Iris pigment epithelial cell (primary cell): ENCODE measurements at places on chromosomes 5 and 9.

DNA sequence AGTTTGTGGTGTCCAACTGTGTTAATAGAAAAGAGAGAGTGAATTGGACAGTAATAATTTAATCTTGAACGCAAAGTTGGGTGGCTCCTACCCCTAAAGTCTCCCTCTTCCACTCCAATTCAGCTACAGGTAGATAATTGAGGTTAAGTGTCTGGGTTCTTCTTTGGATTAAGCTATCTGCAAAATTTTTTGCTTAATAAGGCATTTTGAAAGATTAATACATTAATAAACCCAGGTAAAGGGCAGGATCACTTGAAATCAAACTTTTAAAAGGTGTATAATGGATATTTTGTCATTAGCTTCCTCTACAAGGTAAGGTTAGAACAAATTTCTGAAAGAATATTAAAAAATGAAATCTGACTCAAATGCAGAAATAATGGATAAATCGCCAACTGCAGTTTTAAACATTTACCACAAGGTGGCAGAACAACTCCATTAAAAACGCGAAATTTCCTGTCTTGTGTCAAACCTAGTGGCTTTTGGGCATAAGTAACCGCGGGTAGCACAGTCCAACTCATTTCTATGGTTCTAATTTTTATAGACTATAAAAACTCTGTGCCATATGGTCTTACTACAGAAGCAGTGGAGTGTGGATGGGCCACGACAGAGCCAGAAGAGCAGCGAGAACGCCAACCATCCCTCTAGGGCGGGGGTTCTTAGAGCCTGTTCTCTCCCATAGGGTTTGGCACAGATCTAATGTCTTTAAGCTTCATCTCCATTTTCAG, 276.5 kb downstream of the ARHGEF28 start:
- DNase-seq, result peak; percentile 62

DNA sequence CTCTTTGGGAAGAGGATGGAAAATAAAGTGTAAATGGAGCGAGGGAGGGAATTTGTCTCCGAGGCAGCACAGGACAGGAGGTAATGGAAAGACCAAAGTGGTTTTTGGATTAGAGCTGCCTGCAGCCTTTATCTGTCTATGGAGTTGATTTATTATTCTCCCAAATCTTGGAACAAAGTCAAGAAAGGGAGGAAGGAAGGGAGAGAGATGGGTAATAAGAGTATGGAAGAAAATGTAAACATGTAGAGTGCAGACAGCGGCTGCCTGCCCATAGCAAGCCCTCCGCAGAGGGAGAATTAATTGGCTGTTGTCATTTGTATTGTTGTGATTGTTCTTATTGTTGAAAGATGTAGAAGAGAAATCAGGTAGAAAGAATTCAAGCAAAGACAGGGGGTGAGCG, 15.7 kb downstream of the KCNIP1 start:
- no peak for DNase-seq

- no peak for DNase-seq
Measured at GRCh38 chr5:155332618-155333017, 319.1 kb downstream of the KIF4B start.

DNA sequence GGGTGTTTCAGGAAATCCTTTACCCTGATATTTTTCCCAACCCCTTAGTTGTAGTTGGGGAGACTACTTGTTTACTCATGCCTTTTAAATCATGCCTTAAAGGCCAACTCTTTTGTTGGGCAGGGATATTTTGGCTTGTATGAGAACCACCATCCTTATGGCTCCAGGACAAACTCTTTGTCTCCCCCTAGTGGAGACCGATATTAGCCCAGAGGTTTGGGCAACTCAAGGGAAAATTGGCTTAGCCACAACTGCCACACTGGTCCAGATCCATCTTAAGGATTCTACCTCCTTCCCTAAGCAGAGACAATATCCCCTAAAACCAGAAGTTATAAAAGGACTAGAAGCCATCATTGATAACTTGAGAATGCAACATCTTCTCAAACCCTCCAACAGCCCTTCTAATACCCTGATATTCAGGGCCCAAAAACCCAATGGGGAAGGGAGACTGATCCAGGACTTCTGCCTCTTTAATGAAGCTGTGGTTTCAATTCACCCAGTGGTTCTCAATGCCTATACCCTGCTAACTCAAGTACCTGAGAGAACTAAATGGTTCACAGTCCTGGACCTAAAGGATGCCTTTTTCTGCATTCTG, 100.9 kb upstream of the HCN1 start:
- DNase-seq, result no peak

DNA sequence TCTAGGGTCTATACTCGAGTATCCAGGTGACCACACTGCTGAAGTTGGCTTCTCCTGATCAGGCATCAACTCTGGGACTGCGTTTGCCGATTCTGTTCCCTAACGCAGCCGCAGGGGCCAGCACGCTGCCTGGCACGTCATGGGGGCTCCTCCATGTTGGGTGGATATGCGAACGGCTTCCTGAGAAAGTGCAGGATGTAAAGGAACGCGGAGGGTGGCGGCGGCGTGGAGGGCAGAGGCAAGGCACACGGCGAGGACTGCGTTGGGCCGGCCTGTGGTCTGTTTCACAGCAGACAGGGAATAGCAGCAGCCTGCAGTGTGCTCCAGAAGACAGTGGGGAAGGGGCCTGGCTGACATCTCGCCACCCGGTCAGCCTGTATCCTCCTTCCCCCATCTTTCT, 3.8 kb downstream of the LCN10 start:
- no peak for DNase-seq

- DNase-seq, result no peak
Measured at GRCh38 chr9:108270561-108270960, 585.2 kb downstream of the ACTL7B start.

GRCh38 chr5:77683171-77683732, 44.7 kb upstream of the OTP start:
- DNase-seq, result peak; percentile 20

DNA sequence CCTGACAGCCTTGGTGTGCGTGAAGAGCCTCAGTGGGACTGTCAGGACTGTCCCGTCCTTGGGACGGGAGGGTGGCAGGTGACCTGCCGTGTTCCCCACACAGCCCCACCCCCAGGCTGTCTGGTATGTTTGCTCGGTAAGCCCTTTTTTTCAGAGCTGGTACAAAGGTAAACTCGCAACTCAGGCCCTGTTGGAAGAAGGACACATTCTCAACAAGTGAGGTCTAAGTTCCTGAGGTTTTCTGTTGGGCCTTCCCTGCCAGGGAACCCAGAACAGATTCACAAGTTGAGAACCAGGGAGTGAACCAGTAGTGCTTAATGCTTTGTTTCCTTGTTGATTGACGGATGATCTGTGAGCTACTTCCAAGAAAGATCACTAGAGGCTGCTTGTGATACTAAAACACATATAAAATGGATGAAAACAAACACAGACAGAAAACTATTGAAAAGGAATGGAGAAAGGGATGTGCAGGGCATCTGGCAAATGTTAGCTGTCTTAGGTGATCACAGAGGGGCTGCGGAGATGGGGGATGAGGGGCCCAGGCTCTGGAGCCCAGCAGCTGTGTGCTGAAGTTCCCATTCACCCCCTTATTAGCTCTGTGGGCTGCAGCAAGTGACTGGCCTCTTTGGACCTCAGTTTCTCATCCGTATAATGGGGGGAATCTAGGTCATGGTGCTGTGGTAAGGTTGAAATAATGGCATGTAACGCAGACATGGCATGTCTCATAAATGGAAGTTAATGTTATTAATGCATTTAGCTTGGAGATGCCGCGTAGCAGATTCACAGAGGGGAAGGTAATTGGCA, 2.7 kb downstream of the NDST1 start:
- no peak for DNase-seq

DNA sequence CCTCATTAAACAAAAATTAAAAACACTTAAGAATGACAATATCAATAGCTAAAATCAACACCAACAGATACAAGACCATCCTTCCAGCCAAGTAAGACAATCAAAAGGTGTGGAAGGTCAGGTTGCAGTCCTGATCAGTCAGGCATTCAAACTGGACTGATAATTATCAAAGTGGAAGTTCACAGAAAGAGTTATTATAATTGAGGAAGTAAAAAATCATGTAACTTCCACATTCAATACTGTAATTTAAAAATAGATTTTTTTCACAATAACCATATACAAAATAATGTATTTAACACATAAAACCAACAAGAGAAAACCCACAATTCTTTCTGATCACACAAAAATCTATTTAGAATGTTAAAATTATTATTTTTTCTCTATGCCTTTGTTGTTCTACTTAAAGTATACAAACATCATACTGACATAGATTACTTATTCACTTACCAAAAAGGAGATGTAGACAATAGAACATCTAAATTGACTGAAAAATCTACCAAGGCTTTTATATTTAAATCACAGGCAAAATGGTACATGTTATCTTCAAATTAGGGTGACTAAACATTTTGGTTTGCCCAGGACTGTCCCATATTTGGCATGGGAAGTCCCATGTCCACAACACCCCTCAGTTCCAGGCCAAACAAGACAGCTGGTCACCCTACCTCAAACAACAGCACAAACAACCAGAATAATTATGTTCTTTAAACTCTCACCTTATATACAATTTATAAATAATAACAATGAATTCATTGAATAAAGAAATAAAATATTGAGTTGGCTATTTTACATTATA, 142.5 kb upstream of the SLC24A2 start:
- DNase-seq, result no peak

- DNase-seq, result no peak
Measured at GRCh38 chr9:117354244-117354847, 60.5 kb downstream of the ASTN2 start.

- DNase-seq, result no peak
Measured at GRCh38 chr5:179417696-179418095, 72.4 kb upstream of the ADAMTS2 start.

DNA sequence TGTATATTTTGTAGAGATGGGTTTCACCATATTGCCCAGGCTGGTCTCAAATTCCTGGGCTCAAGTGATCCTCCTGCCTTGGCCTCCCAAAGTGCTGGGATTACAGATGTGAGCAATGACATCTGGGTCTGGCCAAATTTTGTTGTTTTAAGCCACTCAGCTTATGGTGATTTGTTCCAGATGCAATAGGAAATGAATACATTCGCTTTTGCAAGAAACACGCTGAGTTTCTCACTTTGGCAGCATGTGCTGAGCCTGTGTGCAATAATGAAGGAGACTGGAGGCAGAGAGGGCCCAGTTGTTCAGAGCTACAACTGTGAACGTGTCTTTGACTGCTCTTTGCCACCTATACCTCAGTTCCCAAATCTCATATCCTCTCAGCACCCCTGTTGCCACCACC, 56.4 kb downstream of the KIF4B start:
- DNase-seq, result no peak
